Gastroesophageal sphincter (tissue), 4 donors: ENCODE measurements at places on chromosomes 1 and 21. TPM values are rescaled to one million over a fixed set of nuclear protein-coding genes. Genes with fewer than 3 reads are reported as not detected.

GRCh38 chr1:178126741-178127185 is 32.9 kb downstream of the RASAL2 start:
- ATAC-seq, result peak; percentile 51

MFN2 gene
- total RNA-seq, result 182 TPM

GRCh38 chr1:205225901-205226765 is 1.6 kb upstream of the TMCC2 start:
- no peak for ATAC-seq

DNA sequence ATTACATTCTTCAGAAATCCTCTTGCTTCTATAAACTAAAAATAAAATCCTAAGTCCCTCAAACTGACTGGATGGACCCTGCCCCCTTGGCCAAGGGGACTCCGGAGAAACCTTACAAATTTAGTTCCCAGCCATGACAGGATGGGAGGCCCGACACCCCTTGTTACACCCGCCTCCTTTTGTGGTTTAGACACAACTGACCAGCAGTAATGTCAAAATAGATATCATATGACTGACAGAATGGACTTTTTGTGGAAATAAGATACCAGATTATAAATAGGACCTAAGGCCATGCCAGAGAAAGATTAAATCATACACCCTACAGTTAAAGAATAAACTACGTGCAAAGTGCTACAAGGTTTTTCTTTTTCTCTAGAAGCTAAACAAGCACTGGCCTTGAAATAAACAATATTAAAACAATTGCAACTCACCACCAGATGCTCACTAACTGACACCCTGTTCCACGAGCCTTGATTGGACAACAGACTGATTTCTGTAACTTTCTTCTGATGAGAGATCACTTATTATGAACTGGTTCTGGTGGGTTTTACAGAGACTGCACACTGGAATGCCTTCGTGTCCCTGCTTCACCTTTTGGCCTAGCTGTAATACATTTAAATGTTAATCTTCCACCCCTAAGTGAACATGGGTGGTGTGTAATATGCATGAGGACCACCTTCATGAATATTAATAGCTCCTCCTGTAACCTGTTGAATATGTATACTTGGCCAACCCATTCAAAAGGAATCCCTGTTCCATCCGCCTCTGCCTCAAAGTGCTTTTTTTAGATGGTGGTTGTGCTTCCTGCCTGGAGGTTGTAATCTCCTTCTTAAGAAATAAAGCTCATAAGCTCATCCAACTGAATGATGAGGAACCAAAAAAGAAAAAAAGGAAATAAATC is 99.6 kb downstream of the ODF2L start:
- ATAC-seq, result no peak

GRCh38 chr1:29743264-29743663 is 506.9 kb downstream of the PTPRU start:
- no peak for ATAC-seq

GRCh38 chr1:168709405-168710363 is 19.3 kb downstream of the DPT start:
- peak; percentile 84 for ATAC-seq

DNA sequence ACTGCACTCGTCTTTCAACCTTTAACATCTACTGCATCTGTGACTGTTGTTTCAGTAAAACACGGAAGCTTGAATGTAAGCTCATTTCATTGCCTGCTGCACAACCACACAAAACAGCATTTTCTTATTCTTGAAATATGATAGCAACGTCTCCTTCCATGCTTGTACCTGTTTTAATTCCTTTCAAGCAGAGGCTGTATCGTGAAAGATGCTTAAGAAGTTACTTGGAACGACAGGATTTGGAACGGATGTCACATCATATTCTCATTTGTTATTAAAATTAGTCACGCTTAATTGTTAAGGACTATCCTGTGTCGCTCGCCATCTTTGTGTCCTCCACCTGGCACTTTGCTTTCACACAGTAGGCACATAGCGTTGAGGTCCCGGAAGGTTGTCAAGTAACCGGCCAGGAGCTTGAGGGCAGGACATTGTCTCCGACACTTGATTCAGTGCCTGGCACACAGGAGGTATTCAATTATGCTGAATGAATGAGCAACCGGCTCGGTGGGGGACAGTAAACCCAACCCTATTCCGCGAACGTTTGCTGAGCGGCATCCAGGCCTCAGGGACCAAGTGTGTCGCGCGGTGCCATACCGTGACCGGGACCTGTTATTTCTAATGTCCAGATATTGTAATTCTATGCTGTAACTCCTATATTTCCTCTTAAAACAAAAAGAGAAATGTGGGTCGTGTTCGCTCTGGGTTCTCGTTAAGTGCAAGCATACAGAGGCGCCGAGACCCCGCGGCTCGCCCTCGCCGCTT is 499 bp upstream of the SH3GLB1 start:
- peak; percentile 40 for ATAC-seq

- ATAC-seq, result no peak
These were observed 10.0 kb downstream of the PLCH2 start for GRCh38 chr1:2486041-2486440.

- ATAC-seq, result no peak
These were observed 142.5 kb downstream of the PRDM2 start for GRCh38 chr1:13842497-13842896.

LCE2A gene
- total RNA-seq, result not detected

GRCh38 chr1:204331275-204331674 is 28.5 kb downstream of the PLEKHA6 start:
- no peak for ATAC-seq

DNA sequence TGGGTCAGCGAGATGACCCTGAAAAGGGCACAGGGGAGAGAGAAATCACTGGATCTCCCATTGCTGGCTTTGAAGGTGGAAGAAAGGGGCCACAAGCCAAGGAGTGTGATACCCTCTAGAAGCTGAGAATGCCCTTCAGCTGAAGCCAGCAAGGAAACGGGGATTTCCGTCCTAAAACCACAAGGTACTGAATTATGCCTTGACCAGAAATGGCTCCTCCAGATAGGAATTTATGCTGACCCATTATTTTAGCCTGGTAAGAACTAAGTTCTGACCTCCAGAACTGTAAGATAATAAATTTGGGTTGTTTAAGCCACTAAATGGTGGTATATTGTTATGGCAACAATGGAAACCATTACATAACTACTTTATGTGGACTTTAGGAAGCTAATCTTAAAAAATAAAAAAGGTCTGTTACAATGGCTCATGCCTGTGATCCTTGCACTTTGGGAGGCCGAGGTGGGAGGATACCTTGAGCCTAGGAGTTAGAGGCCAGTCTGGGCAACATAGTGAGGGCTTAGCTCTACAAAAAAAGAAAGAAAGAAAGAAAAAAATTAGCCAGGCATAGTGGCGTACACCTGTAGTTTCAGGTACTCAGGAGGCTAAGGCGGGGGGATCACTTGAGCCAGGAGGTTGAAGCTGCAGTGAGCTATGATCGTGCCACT is 3.6 kb upstream of the H6PD start:
- no peak for ATAC-seq

CD1C gene
- total RNA-seq, result not detected

DNA sequence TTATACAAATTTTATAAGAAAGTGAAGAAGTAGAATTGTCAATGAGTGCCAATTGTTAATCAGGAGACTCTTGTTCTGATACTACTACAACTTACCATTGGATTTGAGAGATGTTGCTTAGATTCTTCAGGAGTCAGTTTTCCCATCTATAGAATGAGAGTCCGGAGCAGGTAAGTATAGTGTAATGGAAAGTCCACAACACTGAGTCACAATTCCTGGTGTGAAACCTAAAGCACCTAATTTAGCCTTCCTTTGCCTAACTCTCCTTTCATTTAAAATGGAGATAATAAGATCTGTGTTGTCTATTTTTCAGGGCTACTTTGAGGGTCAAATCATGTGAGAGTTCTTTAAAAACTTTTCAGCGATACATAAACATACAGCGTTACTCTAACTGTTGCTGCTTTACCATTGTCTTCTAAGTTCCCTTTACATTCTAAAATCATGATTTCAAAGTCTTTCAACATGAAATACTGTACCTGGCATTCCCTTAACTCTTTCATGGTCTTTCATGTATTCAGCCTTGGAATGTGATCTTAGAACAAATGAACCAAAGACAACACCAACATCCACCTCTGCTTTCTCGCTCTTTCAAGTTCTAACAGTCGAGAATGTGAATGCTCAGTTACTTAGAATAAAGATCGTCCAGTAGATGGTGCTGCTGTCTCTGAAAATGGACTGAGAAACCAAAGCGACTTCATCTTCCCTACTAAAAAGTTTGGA is 90.9 kb downstream of the SLC30A10 start:
- no peak for ATAC-seq

HTR6 gene
- not detected for total RNA-seq

- no peak for ATAC-seq
These were observed 473.2 kb downstream of the DSCAM start for GRCh38 chr21:40373761-40374160.

DNA sequence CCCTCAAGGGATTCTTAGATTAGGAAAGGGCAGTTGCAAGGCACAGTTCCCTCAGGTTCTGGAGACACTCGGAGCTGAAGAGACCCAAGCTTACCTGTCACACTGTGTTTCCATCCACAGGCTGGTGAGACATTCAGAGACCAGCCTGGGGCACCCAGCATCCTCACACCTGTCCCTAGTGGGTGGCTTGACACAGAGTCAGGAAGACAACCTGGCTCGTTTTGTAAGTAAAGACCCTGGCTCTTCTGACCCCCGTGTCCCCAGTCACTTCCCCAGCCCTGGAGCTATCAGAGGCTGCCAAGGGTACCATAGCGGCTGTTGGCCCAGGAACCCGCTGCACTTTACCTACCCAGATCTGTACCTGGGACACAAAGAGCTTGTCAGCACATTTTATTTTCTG is 409.8 kb downstream of the MATN1 start:
- no peak for ATAC-seq

- no peak for ATAC-seq
These were observed 23.3 kb upstream of the ARTN start for GRCh38 chr1:43910343-43910742.

DNA sequence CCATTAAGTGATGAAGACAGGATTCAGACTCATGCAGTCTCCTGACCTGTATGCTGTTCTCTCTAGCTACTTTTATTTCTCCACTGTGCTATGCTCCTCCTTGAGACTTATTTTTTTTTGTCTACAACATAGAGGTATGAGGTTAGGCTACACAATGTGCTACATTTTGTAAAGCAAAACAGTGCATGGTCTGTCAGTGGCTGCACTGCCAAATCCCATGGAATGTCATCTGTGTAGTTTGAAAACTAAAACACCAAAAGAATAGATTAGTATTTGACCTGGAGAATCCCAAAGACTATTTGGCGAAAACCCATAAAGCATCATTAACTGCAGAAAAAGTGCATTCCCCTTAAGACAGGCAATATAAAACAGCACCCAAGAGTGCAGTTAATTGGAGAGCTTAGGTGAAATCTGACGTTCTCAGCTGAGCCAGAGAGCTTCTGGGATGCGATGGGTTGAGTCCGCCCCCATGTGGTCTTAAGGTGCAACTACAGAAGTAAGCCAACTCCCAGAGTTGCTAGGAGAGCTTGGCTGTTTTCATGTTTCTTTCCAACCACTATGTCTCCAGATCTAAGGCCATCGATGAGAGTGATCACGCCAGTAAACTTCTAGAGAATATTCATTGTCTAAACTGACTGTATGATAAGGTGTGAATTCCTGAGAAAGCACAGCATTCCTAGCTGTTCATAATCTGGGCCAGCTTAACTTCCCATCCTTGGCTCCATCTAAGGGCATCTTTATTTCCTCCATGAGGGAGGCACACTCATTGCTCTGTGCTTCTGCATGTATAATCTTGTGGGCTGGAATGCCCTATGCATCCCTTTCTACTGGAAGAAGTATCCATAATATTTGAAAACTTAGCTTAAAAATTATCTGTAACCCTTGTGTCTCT is 20.7 kb upstream of the CYP2J2 start:
- peak; percentile 77 for ATAC-seq

GRCh38 chr1:33957854-33958253 is 94.0 kb downstream of the HMGB4 start:
- no peak for ATAC-seq

DNA sequence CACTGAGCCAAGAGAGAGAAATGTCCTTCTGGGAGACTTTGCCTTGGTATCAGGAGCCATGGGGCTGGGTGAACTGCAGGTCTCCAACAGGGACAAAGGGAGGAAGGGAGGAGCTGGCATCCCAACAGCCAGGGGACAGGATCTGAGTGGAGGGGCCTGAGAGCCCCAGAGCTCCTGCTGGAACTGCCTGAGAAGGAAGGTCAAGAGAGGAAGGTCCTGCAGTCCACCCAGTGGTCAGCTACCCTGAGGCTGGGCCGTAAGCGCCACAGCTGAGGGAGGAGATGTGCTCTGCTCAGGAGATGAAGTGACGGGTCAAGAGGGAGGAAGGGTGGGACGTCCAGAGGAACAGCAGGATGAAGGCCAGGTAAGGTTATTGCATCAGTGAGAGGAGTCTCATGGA is 7.5 kb upstream of the CLEC20A start:
- no peak for ATAC-seq

GRCh38 chr1:212359794-212360479 is 54.7 kb downstream of the PACC1 start:
- ATAC-seq, result no peak
